Uterine smooth muscle cell (primary cell): ENCODE measurements at places on chromosomes 11 and 22. TPM values are rescaled to one million over a fixed set of nuclear protein-coding genes. Genes with fewer than 3 reads are reported as not detected.

The TECTA gene
- total RNA-seq = 0.22 and 0.87 TPM in 2 replicates

The CD3G gene
- 0.12 TPM in 1 of 2 replicates, not detected in the other for total RNA-seq

The BIRC3 gene
- 0.50 and 0.89 TPM in 2 replicates for total RNA-seq

The RTN4RL2 gene
- total RNA-seq = under 0.01 and 0.25 TPM in 2 replicates

The FAM111B gene
- 3.5 and 22.4 TPM in 2 replicates for total RNA-seq

The KRTAP5-9 gene
- total RNA-seq = not detected in 2 replicates

The PDGFB gene
- 0.11 TPM in 1 of 2 replicates, not detected in the other for total RNA-seq

The SCARF2 gene
- total RNA-seq = 18.2 and 36.9 TPM in 2 replicates

The C22orf15 gene
- 0.37 and 0.77 TPM in 2 replicates for total RNA-seq

The OR10A2 gene
- total RNA-seq = not detected in 2 replicates

The ARHGAP20 gene
- 3.6 and 4.5 TPM in 2 replicates for total RNA-seq

The TEAD1 gene
- 102 TPM in 2 replicates for total RNA-seq
